ENCODE measurements at places on chromosomes 2 and 18.

DNA sequence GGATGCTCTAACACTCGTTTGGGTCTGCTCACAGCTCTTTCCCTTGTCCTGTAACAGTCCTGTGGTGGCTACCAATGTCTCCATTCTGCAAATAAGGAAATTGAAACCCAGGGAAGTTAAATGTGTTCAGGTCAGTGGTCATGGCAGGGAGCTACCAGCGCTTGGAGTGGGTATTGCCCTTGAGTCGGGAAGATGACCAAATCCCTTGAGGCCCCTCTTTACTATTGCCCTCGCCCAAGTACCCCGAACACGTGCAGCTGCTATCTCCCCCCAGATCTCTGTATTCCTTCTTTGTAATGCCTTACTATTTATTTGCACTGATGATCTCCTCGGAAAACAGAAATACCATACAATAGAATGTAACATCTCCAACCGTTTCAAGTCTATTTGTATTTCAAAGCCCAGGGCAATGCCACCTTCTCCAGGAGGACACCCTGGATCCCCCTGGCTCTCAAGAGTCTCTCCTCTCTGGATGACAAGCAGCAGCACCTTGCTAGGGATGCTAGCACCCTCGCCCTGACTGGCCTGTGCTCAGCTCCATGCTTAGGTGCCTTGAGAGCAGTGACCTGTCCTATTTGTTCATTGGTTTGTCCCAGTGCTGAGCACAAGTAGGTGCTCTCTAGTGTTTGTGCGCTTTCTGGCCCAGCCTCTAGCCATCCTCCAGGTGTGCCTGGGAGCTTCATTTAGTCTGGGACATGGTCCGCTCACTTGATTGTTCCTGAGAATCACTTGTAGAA lies 15.1 kb downstream of the DYSF start:
- DNase-seq: no peak

DNA sequence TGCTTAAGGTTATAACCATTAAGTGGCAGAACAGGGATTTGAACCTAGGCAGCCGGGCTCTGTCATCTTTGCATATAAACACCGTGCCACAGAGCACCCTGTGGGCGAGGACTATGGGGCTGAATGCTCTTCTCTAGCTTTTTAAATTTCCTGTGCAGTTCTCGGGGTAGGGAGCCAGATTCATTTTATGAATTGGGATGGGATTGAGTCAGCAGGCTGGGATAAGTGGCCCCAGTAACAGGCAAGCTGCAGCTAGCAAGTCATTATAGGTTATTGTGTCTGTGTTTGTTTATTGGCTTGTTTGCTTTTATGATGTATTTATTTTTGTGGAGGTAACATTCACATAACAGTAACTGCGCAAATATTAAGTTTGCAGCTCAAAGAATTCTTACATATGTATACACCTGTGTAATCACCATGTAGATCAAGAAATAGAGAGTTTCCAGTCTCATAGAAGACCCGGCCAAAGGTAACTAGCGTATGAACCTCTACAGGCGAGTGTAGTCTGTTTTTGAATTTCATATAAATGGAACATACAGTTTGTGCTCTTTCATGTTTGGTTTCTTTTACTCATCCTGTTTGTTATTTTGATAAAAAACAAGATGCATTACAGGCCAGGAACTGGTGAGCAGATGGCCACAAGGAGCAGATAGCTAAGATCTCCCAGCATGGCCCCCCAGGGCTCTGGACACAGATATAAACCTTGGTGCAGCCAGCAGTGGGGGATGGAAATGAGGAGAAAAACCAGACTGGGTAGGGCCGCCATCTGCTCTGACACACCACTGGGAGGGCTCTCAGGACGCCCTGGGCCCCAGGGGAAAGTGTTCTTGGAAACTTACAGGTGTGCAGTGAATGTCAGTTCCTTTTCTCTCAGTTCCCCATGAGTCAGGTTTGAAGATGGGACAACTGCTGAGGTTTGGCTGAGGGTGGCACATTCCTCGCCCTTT lies 49.2 kb upstream of the GPR155 start:
- DNase-seq: no peak

- DNase-seq: no peak
Observed at GRCh38 chr2:159890551-159891266, 92.7 kb upstream of the CD302 start.

GRCh38 chr2:238696331-238696730 lies 151.6 kb upstream of the TWIST2 start:
- no peak for DNase-seq

GRCh38 chr2:15553951-15554350 lies 7.2 kb downstream of the NBAS start:
- no peak for DNase-seq

DNA sequence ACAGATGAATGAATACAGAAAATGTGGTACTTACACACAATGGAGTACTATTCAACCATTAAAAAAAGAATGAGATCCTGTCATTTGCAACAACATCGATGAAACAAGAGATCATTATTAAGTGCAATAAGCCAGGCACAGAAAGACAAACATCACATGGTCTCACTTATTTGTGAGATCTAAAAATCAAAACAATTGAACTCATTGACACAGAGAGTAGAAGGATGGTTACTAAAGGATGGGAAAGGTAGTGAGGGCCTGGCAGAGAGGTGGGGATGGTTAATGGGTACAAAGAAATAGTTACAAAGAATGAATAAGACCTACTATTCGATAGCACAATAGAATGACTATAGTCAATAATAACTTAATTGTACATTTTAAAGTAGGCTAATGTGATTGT lies 393.5 kb downstream of the SATB2 start:
- DNase-seq: no peak

DNA sequence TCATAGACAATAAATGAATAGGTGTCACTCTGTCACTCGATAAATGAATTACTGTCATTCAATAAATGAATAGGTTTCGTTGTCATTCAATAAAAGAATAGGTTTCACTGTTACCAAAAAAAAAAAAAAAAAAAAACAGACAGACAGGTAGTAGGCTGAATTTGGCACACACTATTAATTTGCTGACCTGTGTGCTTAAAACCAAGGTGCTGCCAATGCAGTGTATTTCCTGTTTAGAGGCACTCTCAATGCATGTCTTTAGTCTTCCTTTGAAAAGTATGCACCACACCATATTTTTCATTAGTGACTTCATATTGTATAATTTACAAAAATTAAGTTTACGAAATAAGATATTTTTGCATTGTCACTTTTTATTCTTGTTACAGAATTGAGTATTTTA lies 16.2 kb downstream of the ANKRD62 start:
- no peak for DNase-seq

DNA sequence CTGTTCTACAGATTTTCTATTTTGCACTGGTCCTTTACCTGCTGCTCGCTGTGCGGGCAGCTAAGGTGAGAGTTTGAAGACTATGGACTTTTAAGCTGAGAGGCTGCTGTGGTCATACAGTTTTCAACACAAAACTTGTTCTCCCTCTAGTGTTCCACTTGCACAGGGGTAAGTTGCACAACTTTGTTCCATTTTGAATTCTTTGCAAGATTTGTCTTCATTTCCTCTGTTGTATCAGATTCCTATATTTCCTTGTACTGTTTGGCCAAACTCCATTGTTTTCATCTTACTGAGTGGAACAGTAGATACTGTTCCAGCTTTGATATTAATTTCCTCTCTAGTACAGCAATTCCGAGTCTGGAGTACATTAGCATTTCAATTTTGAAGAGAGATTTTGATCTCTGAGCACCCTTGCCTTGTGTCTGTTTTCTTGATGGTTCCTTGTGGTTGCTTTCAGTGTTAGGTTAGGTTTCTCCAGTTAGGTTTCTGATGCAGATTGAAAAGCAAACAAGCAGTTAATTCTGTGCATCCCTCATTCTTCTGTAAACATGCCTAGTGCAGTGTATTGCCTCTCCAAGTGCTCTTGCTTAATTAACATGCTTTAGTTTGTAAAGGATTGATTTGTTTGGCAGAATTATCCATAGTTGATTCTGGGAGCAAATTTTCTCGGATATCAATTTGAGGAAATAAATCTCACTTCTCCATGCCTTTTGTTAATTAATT lies 188.8 kb downstream of the PTPRM start:
- DNase-seq: no peak

- no peak for DNase-seq
Observed at GRCh38 chr2:44802777-44803424, 138.6 kb upstream of the SIX3 start.

GRCh38 chr2:80592106-80592505 lies 287.6 kb upstream of the LRRTM1 start:
- DNase-seq: no peak

- DNase-seq: no peak
Observed at GRCh38 chr2:205273627-205274026, 408.7 kb upstream of the NRP2 start.
